ENCODE measurements at places on chromosomes 4 and X.
A peak's percentile ranks its signal among the peaks of the same experiment; 100 is the strongest.

DNA sequence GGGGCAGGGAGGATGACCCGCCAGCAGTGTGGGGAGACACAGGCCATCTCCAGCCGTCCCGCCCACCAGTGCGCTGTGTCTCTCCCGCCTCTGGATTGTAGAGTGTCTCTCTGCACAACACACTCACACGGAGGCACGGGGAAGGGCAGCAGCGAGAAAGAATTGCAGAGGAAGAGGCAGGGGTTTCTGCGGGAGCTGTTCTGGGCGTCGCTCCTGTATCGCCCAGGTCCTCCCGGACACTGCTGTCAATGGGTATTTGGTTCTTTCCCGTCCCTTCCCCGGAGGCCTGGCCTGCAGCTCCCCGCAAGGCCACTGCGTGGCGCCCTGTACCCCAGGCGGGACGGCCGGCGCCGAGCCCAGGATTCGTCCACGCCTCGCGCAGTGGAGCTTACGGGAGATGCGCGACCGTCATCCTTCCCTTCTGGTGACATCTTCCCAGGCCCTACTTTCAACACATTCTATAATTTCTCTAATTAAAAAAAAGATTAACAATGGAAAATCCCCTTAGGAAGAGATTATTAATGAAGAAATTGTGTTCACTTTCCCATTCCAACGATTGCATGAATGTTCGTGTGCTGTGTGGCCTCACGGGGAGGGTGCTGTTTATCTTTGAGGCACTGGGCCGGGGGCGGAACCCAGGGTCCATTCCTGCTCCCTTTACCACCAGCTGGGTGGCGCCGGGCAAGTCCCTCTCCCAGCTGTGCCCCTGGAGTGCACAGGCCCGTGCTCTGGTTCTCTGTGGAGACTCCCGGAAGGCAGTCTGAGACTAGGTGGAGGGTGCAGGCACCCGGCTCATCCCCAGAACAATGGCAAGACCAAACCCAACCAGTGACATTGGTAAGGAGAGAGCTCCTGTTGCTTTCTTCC, 95.7 kb downstream of the CPZ start:
- DNase-seq: peak; percentile 22

DNA sequence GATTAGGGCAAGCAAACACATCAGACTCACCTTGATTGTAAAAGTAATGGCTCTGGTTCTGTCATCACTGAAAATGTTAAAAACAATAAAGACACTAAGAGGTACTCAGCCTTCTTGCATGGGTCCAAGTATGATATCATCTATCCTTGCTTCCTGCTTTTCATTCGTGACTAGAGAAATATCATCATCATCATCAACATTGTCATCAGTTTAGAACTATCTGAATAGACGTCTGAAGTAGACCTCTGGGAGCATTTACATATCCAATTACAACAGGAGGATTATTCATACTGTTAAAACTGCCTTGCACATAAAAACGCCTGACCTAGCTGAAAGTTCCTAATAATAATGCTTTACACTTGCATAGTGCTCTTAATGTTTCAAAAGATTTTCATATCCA, 9.8 kb upstream of the FRAS1 start:
- DNase-seq: no peak

DNA sequence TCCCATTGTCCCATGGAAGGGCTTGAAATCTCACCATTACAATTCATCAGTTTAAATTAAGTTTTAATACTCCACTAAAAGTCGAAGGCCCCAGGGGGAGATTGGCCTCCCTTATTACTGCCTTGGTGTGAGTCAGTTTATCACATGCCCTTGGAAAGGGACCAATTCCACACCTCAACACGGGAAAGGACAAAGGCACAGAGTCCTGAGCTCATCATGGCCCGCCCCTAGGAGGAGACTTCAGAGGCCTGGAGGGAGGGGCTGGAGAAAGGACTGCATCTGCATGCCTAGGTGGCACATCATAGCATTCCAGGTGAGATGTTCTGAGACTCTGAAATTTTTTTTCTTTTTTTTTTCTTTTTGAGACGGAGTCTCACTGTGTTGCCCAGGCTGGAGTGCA, 2.8 kb upstream of the SEL1L3 start:
- DNase-seq: no peak

GRCh38 chrX:17167915-17168314, 207.1 kb upstream of the NHS start:
- DNase-seq: no peak

DNA sequence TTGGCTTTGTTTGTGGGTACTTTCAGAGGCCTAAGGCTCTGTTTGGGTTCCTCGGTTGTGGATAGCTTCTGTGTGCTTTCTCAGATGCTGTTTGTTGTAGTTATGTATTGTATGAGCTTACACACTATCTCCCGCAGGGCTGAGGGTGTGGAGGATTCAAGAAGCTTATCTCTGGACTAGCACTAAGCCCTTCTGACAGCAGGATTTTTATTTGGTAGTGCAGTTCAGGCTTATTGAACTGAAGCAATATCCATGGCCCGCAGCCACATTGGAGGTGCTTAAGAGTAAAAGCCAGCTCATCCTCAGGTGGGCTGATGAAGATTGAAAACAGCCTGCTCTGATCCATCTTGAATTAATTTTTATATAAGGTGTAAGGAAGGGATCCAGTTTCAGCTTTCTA, 128.2 kb downstream of the RASGEF1B start:
- no peak for DNase-seq

Measured in activated CD4-positive, alpha-beta T cell treated with anti-CD3 and anti-CD28 coated beads, Interleukin-2, amount 50 U/mL, for 48 hours (primary cell).